ENCODE measurements at places on chromosomes 7 and 10.

DNA sequence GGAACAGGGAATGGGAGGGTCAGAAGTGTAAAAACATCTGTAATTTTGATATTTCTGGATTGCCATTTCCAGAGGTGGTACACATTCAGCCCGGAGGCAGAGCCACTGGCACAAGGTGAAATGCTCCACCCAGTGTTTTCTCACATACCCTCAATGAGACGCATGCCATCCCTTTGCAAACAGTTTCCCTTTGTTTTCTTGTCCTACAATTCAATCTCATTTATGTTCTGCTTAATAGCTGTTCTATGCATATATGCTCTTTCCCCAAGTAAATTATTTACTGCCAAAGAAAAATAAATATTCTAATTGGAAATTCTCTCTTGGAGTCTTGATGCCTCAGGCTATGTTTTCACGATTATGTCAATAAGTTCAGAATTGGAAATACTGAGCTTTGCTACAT is 369.7 kb upstream of the AKR1E2 start:
- no peak for DNase-seq

GRCh38 chr10:20674926-20675325 is 222.2 kb downstream of the NEBL start:
- no peak for DNase-seq

- DNase-seq = no peak
Measured at GRCh38 chr10:12025591-12025990, 17.0 kb downstream of the UPF2 start.

- DNase-seq = no peak
Measured at GRCh38 chr10:118508863-118509262, 86.6 kb downstream of the PRLHR start.

- DNase-seq = no peak
Measured at GRCh38 chr10:21572578-21572977, 38.5 kb downstream of the MLLT10 start.

DNA sequence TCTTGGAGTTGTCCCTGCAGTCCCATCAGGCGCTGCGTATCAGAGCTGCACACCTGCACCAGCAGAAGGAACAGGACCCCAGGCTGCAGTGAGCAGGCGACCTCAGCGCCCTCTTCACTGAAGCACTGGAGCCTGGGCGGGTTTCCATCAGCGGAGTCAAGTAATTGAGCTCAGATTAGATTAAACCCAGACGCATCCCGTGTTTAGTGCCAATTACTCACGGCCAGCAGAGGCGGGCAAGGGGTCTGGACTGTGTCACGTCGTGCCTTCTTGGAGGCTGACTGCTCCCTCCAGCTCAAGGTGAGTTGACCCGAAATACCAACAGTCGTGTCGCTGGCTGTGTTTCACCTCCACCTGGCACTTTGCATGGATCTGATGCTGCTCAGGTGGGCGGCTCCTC is 123.6 kb downstream of the CXCL12 start:
- no peak for DNase-seq

GRCh38 chr7:130822642-130823041 is 88.6 kb upstream of the KLF14 start:
- no peak for DNase-seq

DNA sequence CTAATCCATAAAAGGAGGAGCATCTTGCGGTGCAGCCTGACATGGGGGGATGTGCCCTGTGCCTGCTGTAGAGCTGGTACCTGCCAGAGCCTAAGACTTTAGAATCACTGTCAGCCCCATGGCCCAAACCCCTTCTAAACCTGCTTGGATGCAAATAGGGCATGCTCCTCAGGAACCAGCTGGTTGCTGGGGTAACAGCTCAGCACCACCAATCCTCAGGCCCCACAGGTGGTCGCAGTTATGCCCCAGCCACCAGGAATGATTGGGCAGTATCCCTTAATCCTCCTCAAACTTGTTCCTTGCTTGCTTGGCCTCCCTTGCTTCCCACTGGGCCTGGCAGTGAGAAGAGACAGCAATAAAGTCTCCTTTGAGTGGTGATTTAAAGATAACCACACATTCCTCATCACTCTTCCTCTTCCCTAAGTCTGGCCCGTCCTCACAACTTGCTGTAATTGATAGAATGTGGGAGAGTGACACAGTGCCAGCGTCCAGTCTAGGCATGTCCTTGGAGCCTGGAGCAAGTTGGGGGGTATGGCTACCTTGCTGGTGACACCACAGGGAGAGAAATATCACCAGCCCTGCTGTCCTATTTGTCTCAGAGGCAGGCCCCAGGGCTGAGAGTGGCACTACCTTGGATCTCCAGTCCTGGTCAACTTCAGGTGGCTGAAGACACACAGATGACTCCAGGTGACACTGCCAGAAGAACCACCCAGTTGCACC is 43.0 kb downstream of the VSTM4 start:
- DNase-seq = no peak

- DNase-seq = no peak
Measured at GRCh38 chr10:131180740-131181415, 130.6 kb downstream of the TCERG1L start.

- no peak for DNase-seq
Measured at GRCh38 chr7:47503281-47503680, 78.6 kb downstream of the TNS3 start.

GRCh38 chr7:102093599-102094315 is 192.9 kb upstream of the SH2B2 start:
- DNase-seq = no peak

- DNase-seq = no peak
Measured at GRCh38 chr7:157318015-157318706, 18.6 kb upstream of the DNAJB6 start.

DNA sequence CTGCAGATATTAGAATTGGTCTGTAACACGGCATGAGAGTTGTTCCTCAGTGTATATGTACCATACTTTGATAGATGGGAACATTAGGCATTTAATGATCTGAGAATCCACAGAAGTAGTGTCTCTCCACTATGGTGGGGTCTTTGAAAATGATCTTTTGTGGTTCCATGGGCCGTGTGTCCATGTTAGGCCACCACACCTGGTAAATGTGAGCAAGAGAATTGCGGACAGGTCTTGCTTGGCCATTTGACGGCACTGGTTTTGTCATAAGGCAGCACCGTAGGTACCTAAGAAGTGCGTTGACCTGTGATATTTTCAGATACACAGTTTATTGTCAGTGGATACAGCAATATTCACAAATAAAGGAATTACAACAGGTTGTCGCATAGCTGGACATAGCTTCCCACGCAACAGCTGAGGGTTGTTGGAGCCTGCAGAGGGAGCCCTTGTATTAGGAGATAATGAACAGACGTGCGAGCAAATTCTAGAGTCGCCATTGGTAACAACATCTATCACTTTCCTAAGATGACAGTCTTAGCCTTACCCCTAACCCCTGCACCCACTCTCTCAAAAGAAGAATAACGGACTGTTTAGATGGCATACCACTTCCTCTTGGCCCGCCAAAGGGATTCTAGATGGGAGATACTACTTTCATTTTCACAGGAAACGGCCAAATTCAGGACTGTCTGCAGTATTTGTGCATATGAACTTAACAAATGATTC is 111.4 kb downstream of the COL28A1 start:
- peak; percentile 69 for DNase-seq

GRCh38 chr7:27111042-27111750 is 8.7 kb upstream of the HOXA2 start:
- no peak for DNase-seq

DNA sequence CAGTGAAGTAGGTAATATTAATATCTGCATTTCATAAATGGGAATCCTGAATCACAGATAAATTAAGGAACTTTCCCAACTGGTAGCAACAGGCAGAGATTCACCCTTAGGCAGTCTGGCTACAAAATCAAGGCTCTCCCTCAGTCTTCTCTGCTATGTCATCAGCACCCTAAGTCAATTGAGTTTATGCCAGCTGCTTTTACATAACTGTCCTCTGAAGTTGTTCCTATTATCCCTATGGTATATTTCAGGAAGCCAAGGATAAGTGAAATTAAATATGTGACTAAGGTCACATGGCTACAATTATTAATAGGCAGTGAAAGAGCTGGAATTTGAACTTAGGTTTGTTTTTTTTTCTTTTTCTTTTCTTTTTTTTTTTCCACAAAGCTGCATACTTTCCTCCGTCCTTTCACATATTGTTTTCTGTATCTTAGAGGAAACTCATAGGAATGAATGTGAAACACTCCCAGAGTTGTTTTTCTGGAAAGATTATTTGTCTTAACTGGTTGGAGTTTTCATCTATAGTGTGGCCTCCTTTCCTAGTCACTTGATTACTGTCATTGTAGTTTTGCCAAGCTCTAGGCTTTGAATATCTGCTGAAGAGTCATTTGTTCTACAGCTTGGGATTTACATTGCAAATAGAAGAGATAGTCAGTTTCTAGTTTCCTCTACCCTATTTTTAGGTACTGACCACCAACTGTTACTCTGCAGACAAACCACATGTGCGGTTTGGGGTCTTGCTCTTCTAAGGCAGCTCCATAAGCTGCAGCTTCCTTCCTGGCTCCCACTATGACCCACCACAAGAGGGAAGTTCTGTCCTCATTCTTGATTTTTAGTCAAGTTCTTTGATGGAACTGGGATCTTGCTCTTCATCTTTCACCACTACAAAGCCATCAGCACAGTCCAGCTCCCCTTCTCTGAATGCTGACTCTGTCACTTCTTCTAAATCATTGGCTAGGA is 338.0 kb upstream of the KIAA1217 start:
- DNase-seq = no peak

DNA sequence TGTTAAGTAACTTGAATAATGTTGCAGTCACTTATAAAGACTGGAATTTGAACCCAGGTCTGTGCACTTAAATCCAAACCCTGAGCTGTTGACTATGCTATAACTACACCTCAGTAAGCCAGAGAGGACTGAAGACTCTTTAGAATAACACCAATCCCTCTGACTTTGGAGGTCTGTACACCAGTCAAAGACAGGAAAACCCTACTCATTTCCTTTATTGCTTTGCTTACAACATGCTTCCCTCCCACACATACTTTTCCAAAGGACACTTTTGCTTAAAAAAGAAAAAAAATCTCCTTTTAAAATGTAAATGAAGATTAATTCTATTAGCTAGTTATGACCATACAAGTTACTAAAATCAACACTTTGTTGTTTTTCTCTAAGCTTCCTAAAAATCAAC is 184.7 kb upstream of the KCTD7 start:
- no peak for DNase-seq

DNA sequence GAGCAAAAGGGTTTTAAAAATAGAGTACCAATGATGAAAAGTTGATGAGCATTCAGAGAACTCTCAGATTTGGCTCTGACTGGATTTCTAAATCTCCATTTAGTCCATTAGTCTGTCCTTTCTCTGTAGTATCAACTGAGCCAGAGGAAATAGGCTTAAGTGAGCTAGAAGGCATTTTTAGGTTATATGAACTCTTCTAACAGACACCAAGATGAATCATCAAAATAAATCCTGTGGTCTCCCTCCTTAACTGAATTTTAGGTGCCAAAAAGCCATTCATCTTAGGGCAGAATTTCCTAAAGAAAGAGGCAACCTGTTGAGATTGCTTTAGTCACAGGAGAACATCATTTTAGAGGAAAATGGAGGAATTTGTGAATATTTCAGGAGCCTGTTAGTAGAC is 305.1 kb downstream of the AUTS2 start:
- no peak for DNase-seq

DNA sequence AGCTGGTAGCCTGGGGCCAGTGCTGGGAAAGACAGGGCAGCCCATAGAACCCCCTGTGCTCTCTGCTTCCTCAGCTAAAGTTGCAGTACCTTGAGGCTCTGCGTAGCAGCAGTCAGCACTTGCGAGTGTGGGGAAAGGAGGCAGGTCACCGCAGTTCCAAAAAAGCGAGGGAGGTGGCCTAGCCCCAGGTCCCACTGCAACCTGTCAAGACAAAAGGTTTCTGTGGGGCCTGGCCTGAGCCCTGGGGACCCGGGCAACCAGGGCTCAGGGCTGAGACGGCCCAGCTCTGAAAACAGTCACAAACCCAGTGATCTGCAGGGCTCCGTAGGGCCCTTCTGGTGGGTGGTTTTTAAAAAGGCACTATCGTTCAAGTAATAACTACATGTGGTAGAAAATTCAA is 19.5 kb downstream of the RRP12 start:
- no peak for DNase-seq

GRCh38 chr7:27808626-27809025 is 68.7 kb downstream of the TAX1BP1 start:
- no peak for DNase-seq

DNA sequence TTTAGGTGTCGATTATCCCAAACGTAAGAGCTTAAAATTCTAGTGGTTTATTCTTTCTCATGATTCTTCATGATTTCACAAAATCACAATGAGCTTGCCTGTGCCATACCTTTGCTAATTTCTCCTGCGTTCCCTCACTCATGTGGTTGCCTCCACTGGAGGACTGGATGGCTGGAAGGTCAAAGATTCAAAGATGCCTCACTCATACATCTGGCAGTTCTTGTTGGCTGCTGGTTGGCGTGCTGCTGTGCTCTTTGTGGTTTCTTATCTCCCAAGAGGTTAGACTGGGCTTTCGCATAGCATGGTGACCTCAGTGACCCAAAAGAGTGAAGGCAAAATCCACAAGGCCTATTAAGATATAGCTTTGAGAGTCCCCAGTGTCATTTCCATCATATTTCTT is 877.6 kb upstream of the AUTS2 start:
- no peak for DNase-seq

- DNase-seq = no peak
Measured at GRCh38 chr10:44697116-44697515, 214.0 kb upstream of the TMEM72 start.

GRCh38 chr10:88721392-88721791 is 15.3 kb downstream of the LIPK start:
- no peak for DNase-seq

- DNase-seq = peak; percentile 73
Measured at GRCh38 chr7:137760111-137760510, 86.7 kb downstream of the DGKI start.

GRCh38 chr7:148543302-148543701 is 47.3 kb upstream of the C7orf33 start:
- no peak for DNase-seq

- no peak for DNase-seq
Measured at GRCh38 chr7:71604818-71605414, 473.0 kb downstream of the GALNT17 start.

DNA sequence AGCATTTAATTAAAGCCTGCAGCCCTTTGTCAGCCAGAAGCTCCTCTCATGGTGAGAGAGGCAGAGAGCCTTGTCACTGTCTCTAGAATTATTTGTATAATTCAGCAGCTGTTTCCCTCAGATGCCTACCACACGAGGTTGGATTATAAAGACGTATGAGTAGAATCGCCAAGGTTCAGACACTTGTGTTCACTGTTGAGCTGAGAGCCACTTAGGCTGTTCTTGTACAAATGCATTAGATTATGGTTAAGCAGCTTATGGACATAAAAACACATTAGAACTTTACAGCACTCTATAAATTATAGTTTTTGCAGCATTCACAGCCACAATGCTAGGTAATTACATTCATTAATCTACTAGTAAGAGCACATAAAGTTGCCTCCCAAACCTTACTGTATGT is 282.6 kb downstream of the AUTS2 start:
- peak; percentile 86 for DNase-seq
